ENCODE measurements at places on chromosomes 12 and 14.

DNA sequence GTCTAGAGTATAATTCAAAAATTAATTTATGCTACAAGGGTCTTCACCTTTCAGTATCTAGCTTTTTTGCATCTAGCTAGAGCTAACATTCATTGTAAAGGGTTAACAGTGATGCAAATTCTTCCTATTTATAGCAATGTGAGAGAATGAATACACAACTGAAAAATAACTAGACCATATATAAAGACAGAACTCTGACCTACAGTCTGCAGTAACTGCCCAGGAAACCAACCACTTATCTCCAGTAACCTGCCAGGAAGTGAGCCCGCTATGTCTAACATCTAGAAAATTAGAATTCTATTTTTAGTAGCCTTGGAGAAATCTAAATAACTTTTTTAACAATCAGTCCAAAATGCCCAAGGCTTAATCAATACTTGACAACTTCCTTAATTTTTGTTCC lies 1021.9 kb downstream of the LRFN5 start:
- no peak for DNase-seq

- DNase-seq: no peak
Measured at GRCh38 chr12:113860950-113861349, 105.2 kb downstream of the RBM19 start.

- no peak for DNase-seq
Measured at GRCh38 chr14:51540364-51540763, 111.3 kb upstream of the FRMD6 start.

DNA sequence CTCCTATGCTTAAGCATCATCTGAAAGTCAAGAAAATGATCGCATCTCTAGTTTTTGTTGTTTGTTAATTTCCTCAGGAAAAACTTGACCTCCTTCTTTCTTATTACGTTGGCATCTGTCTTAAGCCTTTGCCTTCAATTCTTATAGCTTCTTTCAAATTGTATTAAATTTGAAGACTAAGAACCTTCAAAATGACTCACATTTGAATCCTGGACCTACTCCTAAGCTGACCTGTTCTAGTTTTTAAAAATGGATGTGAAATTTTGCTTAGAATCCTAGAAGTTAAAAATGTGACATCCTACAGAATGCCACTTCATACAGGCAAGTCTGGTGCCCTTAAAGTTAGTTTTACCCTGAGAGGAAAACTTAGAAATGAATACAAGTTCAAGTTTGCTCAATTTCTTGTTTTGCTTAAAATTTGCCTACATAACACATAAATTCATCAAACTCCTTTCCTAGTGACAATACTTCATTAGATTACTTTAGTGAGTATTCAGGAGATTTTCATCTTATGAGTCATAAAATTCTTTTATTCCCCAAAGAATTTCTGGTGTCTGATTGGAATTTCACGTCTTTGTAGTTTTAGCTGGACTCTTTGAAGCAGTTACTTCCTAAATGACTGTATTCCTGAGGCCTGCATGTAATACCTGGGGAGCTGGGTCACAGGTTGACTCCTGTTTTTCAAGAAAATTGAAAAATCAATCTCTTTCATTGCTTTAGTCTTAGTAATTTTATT lies 152.3 kb downstream of the MSRB3 start:
- no peak for DNase-seq

DNA sequence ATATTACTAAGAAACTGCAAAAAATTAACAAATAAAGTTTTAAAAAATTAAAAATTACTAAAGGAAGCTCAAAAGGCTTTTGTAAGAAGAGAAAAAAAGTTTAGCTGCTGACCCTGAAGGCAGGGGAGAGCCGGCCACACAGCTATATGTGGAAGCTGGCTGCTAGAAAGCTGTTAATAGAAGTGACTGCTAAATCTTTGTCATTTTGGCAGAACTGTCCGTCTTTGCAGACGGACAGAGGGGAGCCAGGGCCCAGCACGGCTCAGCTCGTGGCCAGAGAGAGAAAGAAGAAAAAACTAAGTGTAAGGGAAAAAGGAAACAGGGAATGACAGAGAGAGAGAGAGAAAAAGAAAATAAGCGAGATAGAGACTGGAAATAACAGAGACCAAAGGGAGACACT lies 27.9 kb downstream of the PRMT8 start:
- DNase-seq: no peak

GRCh38 chr12:130334937-130335336 lies 2.8 kb upstream of the PIWIL1 start:
- DNase-seq: no peak

DNA sequence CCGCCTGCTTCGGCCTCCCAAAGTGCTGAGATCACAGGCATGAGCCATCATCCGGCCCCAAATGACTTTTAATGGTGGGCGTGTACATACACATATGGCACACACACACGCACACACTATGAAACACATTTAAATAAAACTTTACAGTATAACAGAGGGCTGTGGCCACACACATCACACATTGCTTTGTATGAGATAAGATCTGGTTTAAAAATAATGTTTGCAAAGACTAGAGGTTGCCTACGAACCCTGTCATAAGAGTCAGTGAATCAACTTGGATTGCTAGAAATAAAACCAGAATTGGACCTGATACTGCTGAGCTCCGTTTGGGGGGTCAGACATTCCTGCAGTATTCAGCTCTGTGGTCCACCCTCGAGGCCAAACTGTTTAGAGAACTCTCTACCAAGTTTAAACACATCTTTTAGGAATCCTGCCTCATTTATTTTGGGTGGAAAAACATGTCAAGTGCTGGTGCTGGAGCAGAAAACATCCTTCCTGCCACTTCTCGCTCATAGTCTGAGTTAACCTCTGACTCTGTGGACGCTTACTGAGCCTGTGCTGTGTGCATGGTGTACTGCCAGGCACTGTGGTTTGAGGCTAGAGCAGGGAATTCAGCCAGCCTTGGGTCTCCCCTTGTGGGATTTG lies 47.8 kb upstream of the EML1 start:
- no peak for DNase-seq

GRCh38 chr12:124549629-124550028 lies 17.8 kb downstream of the NCOR2 start:
- DNase-seq: no peak

GRCh38 chr12:84701041-84701440 lies 211.6 kb downstream of the SLC6A15 start:
- DNase-seq: no peak

DNA sequence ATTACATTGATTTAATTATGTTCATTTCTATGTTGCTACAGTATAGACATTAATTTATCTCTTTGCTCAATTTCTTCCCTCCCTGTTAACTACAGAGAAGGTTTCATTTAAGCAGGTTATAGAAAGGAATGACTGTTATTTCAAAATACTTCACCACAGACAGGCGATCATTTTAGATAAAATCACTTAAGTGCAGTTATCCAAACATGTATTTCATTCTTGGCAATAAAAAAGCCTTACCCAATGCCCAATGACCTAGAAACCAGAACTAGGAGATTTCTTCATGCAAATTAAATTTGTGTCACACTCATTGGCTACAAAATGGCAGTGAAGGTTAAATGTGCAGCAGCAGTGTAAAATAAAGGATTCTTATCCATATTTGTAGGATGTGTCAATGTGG lies 266.4 kb downstream of the KCNH5 start:
- DNase-seq: no peak

DNA sequence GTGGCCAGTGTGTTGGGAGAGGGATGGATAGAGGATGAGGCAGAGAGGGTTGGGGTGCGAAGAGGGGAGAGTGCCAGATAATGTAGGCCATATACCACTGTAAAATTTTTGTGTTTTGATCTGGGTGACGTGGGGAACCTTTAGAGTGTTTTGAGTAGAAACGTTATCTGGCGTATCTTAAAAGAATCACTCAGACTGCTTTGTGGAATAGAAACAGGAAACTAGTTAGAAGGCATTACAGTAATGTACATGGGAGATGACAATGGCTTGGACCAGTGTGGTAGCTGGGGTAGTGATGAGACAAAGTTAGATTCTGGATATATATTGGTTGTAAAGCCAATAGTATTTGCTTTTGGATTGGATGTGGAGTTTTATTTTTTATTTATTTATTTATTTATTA lies 20.6 kb downstream of the ATF1 start:
- DNase-seq: no peak

DNA sequence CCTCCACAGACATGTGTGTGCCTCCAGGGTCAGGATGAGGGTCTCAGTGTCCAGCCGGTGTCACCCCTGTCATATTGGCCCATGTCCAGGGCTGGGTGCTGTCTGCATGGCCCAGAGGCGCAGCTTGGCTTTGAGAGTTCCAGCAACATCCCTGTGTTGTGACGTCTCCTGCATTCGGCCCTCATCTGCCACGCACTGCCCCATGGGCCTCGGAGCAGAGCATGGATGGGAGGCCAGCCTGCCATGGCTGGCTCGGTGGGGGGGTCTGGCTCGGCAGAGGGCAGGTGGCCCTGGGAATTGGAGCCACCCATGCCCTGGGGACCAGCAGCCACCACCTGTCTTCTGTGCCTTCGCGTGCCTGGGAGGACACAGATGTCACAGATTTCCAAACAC lies 10.8 kb upstream of the TEX22 start:
- no peak for DNase-seq

- peak; percentile 21 for DNase-seq
Measured at GRCh38 chr12:124391340-124392261, 96.7 kb downstream of the RFLNA start.

DNA sequence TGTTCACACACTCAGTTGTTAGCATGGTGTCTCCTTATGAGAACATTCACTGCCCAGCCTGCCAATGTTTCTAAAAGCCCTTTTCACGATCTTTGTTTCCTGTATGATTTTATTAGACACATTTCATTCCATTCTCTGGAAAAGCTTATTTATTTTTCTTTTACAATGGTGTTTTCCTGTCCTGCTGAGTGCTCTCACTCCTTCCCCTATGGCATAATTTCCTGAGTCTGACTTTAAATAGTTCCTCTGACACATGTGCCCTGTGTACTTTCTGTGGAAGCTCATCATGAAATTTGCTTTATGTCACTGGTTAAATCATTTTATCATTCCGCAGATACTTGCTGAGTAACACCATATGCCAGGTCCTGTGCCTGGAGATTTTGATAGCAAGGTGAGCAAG lies 612.0 kb downstream of the FLRT2 start:
- DNase-seq: no peak

DNA sequence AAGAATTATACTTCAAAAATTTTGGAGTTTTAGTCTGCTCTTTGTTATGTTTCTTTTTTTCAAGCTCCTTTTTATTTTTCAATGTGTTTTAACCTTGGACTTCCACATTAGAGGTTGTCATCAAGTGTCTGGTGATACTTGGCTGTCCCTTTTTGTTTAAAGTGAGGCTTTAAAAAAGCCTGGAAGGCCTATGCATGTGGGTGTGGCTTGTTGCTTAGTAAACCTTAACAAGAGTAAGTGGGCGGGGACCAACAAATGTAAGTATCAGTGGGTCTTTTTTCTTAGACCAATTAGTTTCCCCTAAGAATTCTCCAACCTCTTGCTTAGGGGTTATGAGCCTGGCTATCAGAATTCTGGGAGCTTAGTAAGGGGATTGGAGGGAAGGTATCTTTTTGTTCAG lies 26.4 kb downstream of the HCFC2 start:
- DNase-seq: no peak

- no peak for DNase-seq
Measured at GRCh38 chr12:65608319-65608916, 215.9 kb upstream of the HMGA2 start.

GRCh38 chr12:83128540-83128939 lies 441.8 kb downstream of the TMTC2 start:
- DNase-seq: no peak

DNA sequence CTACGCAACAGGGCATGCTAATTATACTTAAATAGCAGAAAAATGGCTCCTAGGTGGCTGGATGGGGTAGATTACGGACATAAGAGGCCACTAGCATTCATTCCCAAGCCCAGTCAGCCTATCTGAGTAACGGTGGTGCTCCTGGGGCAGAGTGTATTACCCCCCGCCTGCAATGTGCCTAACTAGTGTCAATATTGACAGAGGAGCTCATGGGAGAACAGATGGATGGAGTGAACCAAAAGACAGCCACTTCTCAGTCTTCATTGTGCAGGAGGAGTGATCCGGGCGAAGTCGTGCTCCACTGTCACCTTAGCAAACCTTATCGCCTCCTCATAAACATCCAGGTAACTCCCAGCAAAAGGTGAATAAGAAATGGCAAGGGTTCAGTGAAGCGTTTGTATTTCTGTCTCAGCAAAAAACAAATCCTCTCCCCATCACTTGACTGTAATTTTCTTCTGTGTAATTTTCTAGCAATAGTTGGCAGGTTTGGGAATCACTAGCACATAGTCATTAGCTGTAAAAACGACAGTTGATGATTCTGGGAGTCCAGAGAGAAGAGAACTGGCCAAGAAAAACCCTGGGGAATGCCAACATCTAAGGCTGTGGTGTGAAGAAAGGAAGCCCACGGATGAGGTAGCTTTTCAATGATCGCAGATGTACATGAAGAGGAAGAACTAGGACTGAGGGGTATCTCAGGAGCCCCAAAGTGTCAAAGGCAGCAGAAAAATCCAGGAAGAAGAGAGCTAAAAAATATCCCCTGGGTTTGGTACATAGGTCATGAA lies 126.6 kb upstream of the BCL2L14 start:
- no peak for DNase-seq

- DNase-seq: no peak
Measured at GRCh38 chr12:109910969-109911348, 10.9 kb downstream of the TCHP start.

DNA sequence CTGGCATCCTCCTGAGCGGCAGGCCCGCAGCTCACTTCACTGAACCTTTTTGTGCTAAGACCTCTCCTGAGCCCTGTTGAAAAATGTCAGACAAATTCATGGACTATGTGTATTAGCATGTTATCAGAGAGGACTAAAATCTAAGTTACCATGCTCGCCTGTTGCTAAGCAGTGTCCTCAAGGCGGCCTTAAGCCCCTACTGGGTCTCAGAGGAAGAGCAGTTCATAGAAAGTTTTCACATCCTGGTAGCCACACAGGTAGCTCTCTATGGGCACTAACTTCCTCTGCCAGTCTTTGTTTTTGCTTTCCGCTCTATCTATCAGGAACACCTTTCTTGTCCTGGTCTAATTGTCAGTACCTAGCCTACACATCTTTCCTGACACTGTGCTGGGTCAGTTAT lies 306.6 kb upstream of the MIS18BP1 start:
- no peak for DNase-seq

DNA sequence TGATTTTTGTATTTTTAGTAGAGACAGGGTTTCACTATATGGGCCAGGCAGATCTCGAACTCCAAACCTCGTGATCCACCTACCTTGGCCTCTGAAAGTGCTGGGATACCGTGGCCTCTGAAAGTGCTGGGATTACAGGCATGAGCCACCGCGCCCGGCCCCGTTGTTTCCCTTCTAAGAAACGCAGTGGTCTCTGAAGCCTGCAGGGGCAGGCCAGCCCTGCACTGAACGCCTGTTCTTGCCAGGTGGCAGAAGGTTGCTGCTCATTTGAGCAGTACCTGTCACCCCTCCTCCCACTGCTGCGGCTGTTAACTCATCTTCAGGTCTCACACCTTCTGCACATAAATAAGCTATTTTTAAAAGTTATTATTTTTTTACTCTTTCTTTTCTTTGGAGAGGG lies 24.3 kb downstream of the GPRC5A start:
- no peak for DNase-seq

- no peak for DNase-seq
Measured at GRCh38 chr14:100782516-100783320, 43.2 kb upstream of the MEG3 start.

Data from CD4-positive, alpha-beta T cell treated with Interleukin-6 at 100 ng/mL for 8 hours (primary cell).